ENCODE measurements at places on chromosomes 7 and 10.

- DNase-seq = no peak
These were observed 56.2 kb upstream of the ETV1 start for GRCh38 chr7:14045651-14046050.

DNA sequence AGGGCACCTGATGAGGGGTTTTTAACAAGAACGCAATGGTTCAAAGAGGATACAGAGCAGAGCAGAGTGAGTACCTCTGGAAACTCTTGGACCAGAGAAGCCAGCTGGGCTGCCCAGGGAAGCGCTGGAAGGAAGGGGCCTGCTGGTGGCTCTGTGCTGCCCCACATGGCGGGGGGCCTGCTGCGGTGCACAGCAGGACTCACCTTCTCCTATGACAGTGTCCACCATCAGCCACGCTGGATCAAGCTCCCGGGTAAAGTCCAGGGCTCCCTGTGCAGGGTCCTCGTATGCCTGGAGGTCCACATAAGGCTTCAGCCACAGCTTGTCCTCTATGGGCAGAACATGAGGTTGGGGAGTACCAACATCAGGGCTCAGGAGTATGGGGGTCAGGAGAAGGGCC is 12.5 kb downstream of the EPHA1 start:
- DNase-seq = no peak

- DNase-seq = no peak
These were observed 1325.5 kb downstream of the XPNPEP1 start for GRCh38 chr10:108597657-108598319.

DNA sequence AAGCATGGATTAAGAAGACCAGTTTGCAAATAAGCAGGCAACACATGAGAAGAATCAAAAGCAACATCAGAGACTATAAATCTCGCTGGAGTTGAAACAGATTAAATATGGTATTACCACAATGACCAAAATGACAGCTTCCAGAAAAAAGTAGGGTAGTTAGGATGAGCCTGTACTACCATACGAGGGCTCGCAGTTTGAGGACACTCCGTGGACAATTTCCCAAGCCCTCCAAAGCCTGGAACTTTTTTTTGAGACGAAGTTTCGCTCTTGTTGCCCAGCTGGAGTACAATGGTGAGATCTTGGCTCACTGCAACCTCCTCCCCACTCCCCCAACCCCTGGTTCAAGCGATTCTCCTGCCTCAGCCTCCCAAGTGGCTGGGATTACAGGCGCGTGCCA is 1.0 kb downstream of the LRRC17 start:
- no peak for DNase-seq

- no peak for DNase-seq
These were observed 20.8 kb upstream of the RET start for GRCh38 chr10:43055991-43056567.

Data from forelimb muscle (tissue), 1 donor.